CD4-positive, alpha-beta T cell treated with Interleukin-6 at 100 ng/mL for 8 hours (primary cell): ENCODE measurements at places on chromosomes 3 and 15.

DNA sequence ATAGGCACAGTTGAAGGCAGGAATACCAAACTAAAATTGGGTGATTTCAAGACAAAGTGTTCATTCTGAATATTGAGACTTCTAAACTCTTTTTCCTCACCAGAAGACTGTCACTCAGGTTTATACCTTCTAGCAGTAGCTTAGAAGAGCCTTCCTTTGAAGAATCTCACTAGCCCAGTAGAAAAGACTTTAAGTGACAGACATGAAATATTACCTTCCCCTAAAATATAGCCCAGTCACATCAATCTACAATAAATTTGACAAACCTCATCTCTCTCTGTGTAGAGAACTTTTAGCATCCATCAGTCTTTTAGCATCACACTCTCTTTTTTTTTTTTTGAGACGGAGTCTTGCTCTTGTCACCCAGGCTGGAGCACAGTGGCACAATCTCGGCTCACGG, 97.5 kb downstream of the HERC1 start:
- DNase-seq: no peak

GRCh38 chr15:23385886-23386430, 31.4 kb downstream of the GOLGA8S start:
- DNase-seq: no peak

GRCh38 chr3:65751123-65751700, 287.5 kb downstream of the MAGI1 start:
- DNase-seq: no peak

DNA sequence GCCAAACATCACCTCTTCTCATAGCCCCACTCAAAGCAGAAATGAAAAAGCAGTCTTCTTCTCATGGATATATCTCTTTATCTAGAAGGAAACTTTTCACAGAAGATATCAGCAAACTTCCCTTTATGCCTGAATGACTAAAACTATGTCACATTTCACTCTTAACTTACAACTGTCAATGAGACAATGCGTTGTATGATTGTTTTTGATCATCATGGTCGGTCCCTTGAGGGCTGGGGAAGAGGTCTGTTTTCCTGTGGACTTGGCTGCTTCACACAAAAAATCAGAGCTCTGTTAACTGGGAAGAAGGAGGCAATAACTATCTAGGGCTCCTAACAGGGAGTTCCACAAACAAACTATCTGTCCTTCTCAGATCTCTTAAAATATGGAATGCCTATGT, 5.1 kb downstream of the NLGN1 start:
- DNase-seq: no peak

- no peak for DNase-seq
These were observed 103.5 kb upstream of the RAD18 start for GRCh38 chr3:9066775-9067174.

- no peak for DNase-seq
These were observed 5.2 kb upstream of the PFN2 start for GRCh38 chr3:149975919-149976318.
